Memory B cell (primary cell): ENCODE measurements at places on chromosomes 3 and 15.

DNA sequence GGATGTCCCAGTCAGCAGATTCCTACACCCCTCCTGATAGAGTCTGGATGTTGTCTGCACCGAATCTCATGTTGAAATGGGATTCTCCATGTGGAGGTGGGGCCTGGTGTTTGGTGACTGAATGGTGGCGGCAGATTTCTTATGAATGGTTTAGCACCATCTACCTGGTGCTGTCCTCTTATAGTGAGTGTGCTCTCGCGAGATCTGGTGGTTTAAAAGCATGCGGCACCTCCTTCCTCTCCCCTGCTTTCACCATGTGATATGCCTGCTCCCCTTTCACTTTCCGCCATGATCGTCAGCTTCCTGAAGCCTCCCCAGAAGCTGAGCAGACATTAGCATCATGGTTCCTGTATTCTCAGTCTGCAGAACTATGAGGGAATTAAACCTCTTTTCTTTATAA is 135.2 kb upstream of the SLC6A11 start:
- no peak for DNase-seq

- DNase-seq = no peak
Measured at GRCh38 chr3:155512175-155512866, 218.8 kb upstream of the STRIT1 start.

- DNase-seq = no peak
Measured at GRCh38 chr3:27279123-27279522, 90.1 kb downstream of the NEK10 start.

DNA sequence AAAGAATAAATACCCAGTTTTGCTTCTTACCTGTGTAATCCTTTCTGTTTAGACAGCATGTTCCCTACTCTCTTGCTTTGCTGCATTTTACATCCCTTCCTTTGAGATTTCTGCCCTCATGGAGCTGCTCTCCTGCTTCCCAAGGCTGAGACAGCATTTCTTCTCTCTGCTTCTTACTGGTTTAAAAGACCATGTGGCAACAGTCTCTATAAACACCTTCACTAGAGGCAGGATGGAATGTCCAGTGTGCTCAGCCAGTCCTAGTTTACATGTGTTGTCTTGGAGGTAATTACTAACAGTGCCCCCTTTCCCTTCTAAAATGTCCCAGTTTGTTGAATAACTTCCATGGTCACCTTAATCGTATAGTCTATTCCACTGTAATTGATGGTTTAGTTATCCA is 262.3 kb downstream of the CNTN3 start:
- DNase-seq = no peak

- DNase-seq = no peak
Measured at GRCh38 chr3:18446149-18446825, 21.1 kb upstream of the SATB1 start.

GRCh38 chr3:128071771-128072453 is 19.7 kb downstream of the SEC61A1 start:
- no peak for DNase-seq
